ENCODE measurements at places on chromosomes 7 and 10.

DNA sequence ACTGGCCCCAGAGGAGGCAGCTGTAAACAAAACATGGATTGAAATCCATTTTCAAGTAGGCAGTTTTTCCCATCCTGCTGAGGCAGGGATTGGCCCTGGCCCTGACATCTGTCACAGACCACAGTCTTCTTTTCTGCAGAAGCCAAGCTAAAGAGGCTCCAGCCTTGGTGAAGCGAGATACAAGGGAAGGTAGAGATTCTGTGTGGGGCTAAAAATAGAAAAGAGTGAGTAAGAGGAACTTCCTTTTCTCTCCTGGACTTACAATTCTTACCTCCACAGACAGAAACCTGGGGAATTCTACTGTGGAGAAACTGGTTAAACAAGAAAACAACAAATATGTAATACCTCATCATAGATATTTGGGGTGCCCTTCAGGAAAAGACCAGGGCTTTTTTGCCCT is 624.8 kb upstream of the FZD8 start:
- DNase-seq: no peak

GRCh38 chr7:130884437-130885417 is 150.7 kb upstream of the KLF14 start:
- no peak for DNase-seq

- DNase-seq: no peak
Observed at GRCh38 chr7:107980671-107981190, 22.2 kb downstream of the LAMB1 start.

GRCh38 chr10:78571286-78571685 is 497.5 kb upstream of the ZMIZ1 start:
- DNase-seq: no peak

DNA sequence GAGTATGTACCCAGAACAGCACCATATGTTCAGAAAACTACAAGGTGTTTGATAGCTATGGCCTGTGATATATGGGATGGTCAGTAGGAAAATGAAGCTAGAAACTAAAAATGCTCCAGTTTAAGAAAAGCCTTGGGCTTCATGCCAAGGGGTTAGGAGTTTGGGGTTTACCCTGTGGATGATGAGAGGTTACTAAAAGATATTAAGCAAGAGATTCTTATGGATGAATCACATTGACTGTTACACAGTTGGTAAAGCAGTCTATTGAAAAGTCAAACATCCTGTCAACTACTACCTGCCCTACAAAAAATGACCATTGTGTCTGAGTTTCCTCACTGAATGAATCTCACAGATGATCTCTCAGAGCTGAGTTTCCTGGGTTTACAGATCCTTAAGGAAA is 166.2 kb upstream of the INHBA start:
- no peak for DNase-seq

- no peak for DNase-seq
Observed at GRCh38 chr10:113907166-113907565, 52.7 kb downstream of the NHLRC2 start.

DNA sequence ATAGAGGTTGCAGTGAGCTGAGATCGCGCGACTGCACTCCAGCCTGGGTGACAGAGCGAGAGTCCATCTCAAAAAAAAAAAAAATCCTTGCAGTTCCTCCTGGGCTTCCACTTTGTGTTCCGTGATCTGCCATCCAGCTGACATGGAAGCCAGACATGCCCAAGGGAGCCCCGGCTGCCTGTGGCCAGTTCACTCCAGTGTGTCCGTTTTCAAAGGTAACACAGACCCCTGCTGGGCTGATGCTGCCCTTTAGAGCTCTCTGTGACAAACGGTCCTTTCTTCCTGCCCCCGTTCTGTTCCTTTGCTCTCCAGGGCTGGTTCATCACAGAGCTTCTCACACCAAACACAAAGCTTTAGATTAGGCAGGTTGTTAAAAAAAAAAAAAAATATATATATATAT is 130.8 kb downstream of the CUL2 start:
- no peak for DNase-seq

- DNase-seq: no peak
Observed at GRCh38 chr10:77049896-77050295, 587.7 kb downstream of the KCNMA1 start.
